ENCODE measurements at places on chromosomes 6 and 20.

- DNase-seq: no peak
Measured at GRCh38 chr20:49230021-49230420, 10.8 kb downstream of the DDX27 start.

DNA sequence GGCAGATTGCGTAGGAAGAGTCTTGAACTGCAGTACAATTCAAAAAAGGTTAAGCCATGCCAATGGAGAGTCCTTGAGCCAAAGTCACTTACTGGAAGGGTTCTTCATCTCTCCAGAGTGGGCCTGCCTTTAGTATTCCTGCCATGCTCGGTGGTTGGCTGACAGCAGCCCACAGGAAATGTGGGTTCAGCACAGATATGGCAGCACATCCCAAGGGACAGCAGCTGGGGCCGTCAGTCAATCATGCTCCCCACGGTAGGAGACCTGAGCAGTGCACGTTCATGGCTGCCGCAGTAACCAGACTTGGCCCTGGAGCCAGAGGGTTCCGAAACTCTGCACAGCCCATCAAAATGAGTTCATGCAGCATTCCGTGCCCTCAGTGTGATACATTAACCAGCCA is 63.6 kb upstream of the SIRPA start:
- DNase-seq: no peak

DNA sequence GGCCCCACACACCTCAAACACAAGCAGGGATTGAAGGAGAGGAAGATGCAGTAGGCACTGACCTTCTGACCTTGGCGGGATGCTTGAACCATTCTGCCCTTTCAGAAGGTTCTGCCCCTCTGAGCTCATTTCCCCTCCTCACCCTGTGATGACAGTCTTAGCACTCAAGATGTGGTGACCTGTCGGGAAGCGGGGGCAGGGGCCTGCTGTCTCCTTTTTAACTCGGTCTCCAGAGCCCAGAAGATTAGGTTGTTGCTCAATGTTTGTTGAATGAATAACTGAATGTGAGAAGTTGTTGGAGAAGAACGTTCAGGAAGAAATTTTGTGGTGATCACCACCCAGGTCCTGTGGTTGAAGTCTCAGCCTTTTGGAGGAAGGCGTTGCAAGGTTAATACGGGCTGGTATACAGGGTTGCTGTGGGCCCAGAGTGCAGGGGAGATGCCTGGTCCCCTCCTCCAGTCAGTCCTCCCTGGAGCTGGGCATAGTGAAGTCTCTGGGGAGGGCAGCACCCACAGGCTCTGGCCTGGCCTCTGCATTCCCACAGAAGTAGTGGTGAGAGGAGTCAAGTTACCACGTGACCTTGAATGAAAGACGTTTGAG is 49.7 kb upstream of the FUCA2 start:
- no peak for DNase-seq

- DNase-seq: no peak
Measured at GRCh38 chr6:53437557-53438202, 88.9 kb upstream of the ELOVL5 start.

DNA sequence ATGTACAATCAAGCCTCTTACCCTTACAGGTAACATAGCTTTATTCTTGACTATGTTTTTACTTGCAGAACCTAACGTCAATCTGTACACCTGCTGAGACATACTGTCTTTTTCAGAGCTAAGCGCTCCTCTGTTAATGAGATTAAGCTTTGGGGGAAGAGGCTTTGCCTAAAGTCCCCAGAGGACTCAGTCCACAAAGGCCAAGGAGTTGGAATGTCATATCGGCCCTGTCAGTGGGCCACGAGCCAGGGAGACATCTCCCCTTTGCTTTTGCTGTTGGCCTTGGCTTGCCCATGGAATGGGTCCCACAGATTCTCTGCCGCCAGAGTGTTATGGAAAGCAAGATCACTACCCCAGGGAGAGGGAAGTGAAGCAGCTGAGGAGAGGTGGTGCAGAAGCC is 64.1 kb upstream of the SOX4 start:
- no peak for DNase-seq

DNA sequence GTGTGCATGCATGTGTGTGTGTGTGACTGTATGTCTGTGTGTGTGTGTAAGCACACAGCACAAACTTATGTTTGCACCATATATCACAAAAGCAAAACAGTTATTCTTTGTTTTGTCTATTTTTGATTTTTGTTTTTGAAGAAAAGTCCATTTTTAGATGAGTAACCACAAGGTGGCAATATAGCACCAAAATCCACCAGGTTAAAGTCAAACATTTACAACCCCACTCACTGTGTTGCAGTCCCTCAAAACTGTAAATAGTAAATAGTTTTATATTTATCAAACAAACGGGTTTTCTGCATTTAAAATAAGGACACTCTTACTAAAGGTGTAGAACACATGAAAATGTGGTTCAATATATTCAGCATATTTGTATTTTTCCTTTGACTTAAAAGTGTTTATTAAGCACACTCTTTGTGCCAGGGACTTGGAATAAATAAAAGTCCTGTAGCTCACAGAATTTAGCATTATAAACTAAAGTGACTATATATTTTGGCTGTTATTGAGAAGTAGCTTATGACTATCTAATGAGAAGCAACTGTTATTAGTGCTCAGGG is 118.5 kb downstream of the GFRAL start:
- DNase-seq: no peak

GRCh38 chr6:148223424-148223842 is 119.2 kb upstream of the SASH1 start:
- no peak for DNase-seq

DNA sequence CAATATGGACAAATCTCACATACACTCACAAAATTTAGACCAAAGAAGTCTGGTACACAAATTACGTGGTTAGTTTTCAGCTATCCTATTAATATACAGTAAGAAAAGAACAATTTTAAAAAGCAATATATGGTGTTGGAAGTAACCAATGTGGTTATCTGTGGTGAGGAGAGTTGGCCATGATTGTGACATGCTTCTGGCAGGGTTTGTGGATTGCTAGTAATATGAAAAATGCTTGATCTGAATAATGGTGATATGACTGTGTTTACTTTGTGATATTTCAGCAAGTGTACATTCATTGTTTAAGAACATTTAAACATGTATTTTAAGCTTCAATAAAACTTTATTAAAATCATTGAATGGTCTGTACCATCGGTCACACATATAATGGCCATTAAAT is 99.1 kb downstream of the ADGB start:
- DNase-seq: no peak

DNA sequence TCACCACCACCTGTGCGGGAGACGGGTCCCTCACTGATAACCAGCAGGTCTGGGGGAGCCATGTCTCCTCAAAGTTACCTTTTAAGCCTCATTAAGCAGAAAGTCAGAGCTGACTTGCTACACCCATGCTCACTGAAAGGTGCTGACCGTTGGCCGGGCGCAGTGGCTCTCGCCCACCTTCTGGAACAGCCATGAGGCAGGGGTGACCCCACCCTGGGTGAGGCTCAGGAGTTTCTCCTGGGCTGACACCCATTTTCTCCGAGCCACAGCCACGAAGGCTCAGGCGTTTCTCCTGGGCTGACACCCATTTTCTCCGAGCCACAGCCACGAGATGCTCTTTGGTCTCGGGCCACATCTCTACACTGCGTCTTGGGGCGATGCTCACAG is 10.2 kb downstream of the BHLHE23 start:
- DNase-seq: no peak

- no peak for DNase-seq
Measured at GRCh38 chr6:30781743-30782424, 37.5 kb upstream of the IER3 start.

DNA sequence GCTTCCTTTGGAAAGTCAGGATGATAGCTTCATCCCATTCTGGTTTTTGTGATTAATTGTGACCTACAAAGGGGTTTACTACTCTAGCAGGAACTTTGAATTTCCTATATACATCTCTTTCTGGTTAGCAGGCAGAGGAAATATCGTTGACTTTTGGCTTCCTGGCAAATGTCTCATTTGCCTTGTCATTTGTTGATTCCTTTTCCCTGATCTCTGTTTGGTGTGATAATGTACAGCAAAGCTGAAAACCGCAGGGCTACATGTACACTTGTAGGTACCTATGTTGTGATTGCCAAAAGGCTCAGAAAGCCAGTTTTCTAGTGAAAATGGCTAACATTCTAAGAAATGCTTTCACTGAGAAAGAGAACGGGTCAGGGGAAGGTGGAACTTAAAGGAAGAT is 44.3 kb downstream of the TOP1 start:
- no peak for DNase-seq

DNA sequence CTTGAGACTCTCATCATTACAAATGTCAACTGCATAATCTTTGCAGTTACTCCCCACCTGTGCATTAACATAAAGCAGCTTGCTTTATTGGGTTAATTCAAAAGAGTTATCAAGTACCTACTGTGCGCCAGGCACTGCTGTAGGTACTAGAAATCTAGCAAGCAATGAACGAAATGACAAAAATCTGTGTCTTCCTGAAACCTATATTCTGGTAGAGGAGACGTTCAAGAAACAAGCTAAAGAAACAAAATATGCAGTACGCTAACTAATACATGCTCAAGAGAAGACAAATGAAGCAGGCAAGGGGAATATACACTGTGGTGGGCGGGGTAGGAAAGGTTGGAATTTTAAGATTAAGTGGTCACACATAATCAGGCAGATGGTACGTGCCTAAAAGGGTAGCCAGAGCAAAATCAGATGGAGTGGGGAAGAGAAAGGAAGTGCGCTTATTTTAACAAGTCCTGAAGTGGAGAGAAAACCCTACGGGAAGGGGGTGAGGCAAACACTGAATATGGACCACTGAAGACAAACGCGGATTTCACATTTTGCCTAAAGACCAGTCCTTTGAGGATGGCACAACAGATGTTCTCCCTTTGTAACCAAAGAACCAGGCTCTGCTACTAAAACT is 1.2 kb downstream of the ELOVL2 start:
- no peak for DNase-seq

DNA sequence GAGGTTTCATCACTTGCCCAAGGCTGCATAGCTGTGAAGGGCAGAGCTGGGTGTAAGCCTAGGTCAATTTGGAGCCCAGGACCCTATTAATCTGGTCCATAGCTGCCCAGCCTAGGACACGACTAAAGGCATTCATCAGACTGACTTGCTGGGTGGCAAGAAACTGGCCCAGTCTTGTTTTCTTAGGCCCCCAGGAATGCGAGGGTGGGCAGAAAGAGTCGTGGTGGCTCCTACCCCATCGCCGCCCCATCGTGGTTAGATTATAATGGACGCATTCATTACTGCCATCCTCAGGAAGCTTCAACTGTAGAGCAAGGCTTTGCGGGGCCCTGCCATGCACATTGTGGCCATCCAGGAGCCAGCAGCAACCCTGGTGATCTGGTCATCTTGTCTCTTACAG is 16.1 kb downstream of the DYNLRB1 start:
- DNase-seq: no peak

DNA sequence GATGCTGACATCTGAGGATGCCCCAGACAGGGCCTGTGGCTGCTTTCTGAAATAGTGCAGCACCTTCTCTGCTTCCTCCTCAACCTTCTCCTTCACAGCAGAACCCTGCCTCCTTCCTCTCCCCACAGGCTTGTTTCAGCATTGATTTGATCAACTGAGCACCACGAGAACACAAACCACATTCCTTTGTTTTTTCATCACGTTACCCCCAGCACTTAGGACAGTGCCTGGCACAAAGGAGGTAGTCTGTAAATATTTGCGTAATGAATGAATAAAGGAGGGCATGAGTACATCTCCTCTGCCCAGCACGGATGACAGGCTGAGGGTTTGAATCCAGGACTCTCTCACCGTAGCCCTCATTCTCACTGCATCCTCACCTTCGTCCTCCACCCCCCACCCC is 21.3 kb upstream of the WFDC2 start:
- DNase-seq: no peak

- no peak for DNase-seq
Measured at GRCh38 chr6:135935941-135936601, 84.6 kb downstream of the PDE7B start.

Data from GM12892 (cell line).